Adrenal gland (tissue), 19 donors: ENCODE measurements at places on chromosomes 2 and 18. TPM values are rescaled to one million over a fixed set of nuclear protein-coding genes. Genes with fewer than 3 reads are reported as not detected.

GRCh38 chr18:36454245-36454644, 156.7 kb downstream of the FHOD3 start:
- H3K27ac ChIP-seq, result no peak overlapping the region
- H3K36me3 ChIP-seq, result no peaks in the 10 kb centered on the region
- no peak for DNase-seq
- H3K4me1 ChIP-seq, result no peaks in the 10 kb centered on the region

DNA sequence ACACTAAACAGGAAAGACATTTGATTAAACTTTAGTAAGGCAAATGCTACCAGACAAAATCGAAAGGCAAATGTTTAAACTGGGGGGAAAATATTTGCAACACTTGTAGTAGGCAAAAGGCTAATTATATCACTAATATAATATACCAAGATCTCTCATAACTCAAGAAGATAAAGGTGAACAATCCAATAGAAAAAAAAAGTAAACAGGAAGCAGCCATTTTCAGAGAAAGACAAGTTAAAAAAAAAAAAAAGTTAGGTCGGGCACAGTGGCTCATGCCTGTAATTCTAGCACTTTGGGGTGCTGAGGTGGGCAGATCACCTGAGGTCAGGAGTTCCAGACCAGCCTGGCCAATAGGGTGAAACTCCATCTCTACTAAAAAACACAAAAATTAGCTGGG, 4.4 kb upstream of the ACTG2 start:
- no peaks in the 10 kb centered on the region for H3K4me1 ChIP-seq
- no peaks in the 10 kb centered on the region for H3K36me3 ChIP-seq
- DNase-seq, result no peak
- H3K27me3 ChIP-seq, result peaks cover under 1% of the 10 kb centered on the region
- H3K4me3 ChIP-seq, result no peak overlapping the region

The ABCG5 gene
- polyA plus RNA-seq, result 0.33 TPM

DNA sequence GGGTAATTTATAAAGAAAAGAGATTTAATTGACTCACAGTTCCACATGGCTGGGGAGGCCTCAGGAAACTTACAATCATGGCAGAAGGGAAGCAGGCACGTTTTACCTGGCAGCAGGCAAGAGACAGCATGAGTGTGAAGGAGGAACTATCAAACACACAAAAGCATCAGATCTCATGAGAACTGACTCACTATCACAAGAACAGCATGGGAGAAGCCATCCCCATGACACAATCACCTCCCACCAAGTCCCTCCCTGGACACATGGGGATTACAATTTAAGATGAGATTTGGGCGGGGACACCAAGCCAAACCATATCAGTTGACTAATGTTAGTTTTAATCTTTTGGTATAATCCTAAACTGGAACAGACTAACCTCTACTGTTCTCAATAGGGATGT, 49.1 kb upstream of the CPO start:
- H3K4me1 ChIP-seq, result peaks cover 8% of the 10 kb centered on the region
- no peak overlapping the region for H3K4me3 ChIP-seq
- H3K36me3 ChIP-seq, result no peaks in the 10 kb centered on the region
- DNase-seq, result no peak
- H3K27ac ChIP-seq, result no peak overlapping the region
- no peaks in the 10 kb centered on the region for H3K27me3 ChIP-seq

DNA sequence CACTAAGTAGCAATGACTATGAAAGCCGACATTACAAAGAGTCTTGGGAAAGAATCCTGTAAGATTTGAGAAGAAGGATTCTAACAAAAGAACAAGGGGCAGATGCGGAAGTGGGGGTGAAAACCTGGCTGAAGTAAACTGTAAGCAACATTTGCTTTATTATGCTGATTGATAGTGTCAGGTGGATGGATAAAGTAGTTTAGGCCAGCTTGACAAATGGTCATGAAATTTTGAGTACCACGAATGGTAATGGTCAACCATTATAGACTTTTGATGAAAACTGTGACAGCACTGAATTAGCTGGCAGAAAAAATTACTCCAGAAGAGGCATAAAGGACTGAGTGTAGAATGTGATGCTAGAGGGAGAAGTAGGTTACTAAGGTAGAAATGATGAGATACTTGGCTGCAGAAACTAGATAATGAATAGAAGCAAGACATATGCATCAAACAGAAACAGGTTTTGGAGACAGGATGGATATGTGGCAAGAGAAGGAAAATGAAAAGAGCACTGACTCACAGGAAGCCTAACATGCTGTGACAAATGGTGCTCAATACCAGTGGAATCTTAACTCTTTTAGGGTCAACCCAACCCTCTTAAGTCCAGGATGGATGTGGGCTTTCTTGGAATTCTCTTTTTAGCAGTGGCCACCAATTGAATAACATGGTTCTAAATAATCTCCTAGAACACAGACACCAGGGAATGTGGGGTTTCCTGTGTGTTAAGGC, 6.8 kb downstream of the THUMPD2 start:
- no peaks in the 10 kb centered on the region for H3K27me3 ChIP-seq
- peaks cover 35% of the 10 kb centered on the region for H3K4me1 ChIP-seq
- H3K36me3 ChIP-seq, result no peaks in the 10 kb centered on the region
- H3K27ac ChIP-seq, result no peak overlapping the region
- no peak for DNase-seq

- H3K27ac ChIP-seq, result no peak overlapping the region
- H3K4me3 ChIP-seq, result no peak overlapping the region
- H3K27me3 ChIP-seq, result no peaks in the 10 kb centered on the region
- no peaks in the 10 kb centered on the region for H3K36me3 ChIP-seq
- H3K4me1 ChIP-seq, result peaks cover 7% of the 10 kb centered on the region
These were observed 159.4 kb upstream of the TWIST2 start for GRCh38 chr2:238688193-238689153.

The PLCL1 gene
- 1.6 TPM for polyA plus RNA-seq

DNA sequence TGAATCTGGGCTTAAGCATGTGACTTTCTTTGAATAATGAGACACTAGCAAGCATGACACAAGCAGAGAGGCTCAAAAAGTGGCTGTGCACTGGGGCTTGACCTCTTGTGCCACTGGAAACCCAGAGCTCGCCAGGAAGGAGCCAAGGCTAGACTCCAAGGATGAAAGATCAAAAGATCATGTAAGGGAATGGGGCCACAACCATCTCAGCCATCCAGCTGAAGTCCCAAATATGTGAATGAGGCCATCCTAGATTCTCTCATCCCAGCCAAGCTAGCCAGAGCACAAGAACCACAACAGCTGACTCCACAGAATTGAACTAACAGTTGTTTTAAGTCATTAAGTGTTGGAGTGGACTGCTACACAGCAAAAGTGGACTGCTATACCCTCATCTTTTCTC, 288.1 kb downstream of the CCDC178 start:
- H3K27me3 ChIP-seq, result no peaks in the 10 kb centered on the region
- DNase-seq, result no peak
- H3K36me3 ChIP-seq, result no peaks in the 10 kb centered on the region
- no peaks in the 10 kb centered on the region for H3K4me1 ChIP-seq
